ENCODE measurements at places on chromosomes 2 and 18.

GRCh38 chr18:79424008-79424565 is 28.4 kb downstream of the NFATC1 start:
- DNase-seq = no peak

GRCh38 chr18:8749492-8749891 is 44.1 kb downstream of the MTCL1 start:
- no peak for DNase-seq

DNA sequence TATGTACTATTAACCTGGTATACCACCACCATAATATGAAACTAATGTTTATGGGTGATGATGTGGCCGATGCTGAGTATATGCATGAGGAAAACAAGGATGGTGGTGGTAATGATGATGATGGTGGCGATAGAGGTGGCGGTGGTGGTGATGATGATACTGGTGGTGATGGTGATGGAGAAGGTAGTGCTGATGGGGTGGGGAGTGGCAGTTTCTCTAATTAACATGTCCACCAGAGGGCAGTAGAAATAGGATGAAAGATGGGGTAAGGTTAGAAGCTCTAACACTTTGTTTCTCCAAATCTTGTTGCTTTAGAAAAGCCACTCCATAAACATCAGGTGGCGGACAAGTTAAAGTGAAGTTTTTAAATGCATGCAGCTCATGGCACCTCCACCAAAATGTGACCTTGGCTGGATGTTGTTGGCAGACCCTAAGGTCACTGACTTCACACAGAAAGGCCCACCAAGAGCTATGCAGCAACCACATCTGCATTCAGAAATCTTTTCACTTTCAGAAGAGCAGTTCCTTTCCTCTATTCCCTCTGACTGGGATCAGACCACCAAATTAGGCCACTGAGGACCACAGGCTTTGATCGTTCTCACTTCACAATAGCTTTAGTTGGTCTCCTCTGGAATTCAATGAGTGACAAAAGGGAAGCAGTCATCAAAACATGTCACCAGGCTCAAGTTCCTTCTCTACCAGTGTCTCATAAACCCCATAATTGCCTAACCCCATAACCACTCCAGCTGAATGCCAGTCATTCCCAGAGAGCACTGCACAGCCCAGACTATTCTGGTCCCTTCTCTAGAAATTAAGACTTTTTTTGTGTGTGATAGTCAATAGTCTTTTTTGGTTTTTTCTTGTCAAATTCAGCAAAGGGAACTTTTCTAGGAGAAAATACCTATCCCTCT is 7.5 kb upstream of the BCL11A start:
- no peak for DNase-seq

DNA sequence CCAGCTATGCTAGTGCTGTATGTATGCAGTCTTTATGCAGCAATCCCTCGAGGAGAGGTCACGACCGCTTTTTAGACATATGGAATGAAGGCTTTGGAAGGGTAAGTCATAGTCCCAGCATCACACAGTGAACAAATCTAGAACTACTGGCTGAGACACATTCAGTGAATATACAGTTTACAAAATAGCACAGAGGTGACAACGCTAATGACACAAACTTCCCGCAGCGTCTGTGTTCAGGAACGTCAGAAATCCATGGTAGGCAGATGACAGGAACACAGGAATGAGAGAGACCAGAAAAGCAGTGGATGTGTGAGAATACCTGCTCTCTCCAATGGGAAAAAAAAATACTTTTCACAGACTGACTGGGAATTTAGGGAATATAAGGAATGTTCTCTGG is 29.6 kb downstream of the CABYR start:
- DNase-seq = no peak

- DNase-seq = no peak
Measured at GRCh38 chr18:23178661-23179081, 43.4 kb downstream of the CABLES1 start.

- no peak for DNase-seq
Measured at GRCh38 chr2:239946562-239946863, 78.6 kb downstream of the NDUFA10 start.

- DNase-seq = no peak
Measured at GRCh38 chr2:37052600-37053332, 31.4 kb downstream of the HEATR5B start.

DNA sequence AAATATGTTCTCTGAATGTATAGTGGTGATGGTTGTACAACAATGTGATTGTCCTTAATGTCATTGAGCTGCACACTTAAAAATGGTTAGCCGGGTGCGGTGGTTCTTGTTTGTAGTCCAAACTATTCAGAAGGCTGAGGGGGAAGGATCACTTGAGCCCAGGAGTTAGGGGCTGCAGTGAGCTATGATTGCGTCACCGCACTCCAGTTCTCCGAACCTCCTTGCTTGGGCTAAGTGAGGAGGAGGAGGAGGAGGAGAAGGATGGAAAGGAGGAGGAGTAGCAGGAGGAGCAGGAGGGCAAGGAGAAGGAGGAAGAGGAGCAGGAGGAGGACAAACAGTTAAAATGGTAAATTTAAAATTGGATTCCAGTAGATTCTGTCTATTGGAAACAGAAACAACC is 10.5 kb downstream of the SLC14A1 start:
- DNase-seq = no peak

GRCh38 chr2:2756886-2757285 is 425.8 kb upstream of the MYT1L start:
- DNase-seq = no peak

DNA sequence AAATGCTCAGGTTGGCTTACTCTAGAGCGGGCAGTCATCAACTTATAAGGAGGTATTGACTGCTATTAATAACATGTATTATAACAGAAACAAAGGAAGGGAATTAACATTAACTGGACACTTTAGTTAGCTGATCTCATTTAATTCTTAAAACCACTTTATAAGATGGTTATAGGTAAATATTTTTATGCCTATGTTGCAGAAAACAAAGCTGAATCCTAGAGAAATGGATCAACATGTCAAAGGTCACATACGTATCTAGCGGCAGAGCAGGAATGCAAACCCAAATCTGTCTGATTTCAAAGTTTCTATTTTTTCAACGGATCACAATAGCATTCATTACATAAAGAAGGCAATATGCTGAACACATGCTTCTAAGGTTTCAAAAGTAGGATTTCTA is 200.0 kb downstream of the PDE1A start:
- no peak for DNase-seq

- DNase-seq = no peak
Measured at GRCh38 chr18:55144193-55144930, 185.1 kb upstream of the CCDC68 start.

- no peak for DNase-seq
Measured at GRCh38 chr2:79782576-79783452, 270.0 kb downstream of the CTNNA2 start.

GRCh38 chr18:11268741-11269233 is 119.4 kb upstream of the PIEZO2 start:
- DNase-seq = no peak

DNA sequence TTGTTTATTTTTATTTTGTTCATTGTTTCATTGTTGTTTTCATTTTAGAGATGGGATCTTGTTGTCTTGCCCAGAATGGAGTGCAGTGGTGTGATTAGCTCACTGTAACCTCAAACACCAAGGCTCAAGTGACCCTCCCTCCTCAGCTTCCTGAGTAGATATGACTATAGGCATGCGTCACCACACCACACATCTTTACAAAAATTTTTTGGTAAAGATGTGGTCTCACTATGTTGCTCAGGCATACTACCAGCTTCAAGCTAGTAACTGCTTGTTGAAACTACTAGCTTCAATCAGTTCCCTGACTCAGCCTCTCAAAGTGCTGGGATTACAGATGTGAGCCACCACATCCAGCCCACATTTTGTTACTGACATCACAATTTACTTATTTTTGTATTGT is 14.8 kb downstream of the FAM237A start:
- no peak for DNase-seq

DNA sequence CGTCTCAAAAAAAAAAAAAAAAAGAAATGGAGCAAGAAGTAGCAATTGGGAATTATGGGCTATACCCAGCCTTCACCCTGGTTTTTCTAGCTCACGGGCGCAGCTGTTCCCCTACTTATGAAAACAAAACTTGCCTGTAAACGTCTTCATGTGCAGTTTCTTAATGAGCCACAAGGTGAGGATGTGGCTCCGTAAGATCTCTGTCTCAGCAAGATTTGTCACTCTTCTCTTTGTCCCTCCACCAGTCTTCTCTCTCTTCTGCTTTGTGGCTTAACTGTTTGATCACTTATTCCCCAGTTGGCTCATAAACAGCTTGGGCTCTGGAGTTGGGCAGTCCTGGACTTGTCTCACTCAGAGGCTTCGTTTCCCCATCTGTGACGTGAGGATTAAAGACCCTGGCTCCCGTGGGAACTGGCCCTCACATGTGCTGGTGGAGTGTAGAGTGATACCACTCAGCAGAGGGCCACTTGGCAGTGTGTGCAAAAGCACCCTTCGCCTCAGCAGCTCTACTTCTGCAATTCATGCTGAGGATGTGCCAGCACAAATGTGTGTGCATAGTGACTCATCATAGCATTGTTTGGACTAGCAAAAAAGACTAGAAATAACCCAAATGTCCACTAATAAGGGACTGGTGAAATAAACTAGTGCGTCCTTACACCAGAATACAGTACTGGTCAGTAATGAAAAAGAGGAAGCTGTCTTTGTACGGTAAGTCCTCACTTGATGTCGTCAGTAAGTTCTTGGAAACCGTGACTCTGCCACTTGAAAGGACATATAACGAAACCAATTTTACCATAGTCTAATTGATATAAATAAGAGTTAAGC is 8.7 kb downstream of the CEP68 start:
- DNase-seq = no peak

- no peak for DNase-seq
Measured at GRCh38 chr18:79466591-79466990, 70.9 kb downstream of the NFATC1 start.

GRCh38 chr2:121338281-121338680 is 53.3 kb upstream of the TFCP2L1 start:
- DNase-seq = no peak

DNA sequence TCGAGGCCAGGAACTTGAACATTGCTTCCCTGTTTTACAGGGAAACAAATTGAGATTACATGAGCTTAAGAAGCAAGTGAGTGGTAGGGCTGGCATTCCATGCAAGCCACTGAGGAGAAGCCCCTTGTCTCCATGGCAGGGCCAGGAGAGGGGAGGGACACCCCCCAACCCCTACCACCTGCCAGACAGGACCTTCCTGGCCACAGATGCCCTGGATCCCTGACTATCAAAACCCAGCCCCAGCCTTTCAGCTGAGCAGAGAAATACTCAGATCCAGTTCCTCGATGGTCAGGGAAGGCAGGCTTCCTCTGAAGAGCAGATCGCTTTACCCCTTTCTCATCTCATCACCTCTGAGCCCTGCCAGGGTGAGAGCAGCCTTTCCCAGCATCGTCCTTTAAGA is 53.8 kb upstream of the ALPP start:
- DNase-seq = no peak

- DNase-seq = no peak
Measured at GRCh38 chr2:63189026-63189425, 138.4 kb downstream of the OTX1 start.

- DNase-seq = no peak
Measured at GRCh38 chr18:2880473-2880872, 33.7 kb downstream of the EMILIN2 start.
